ENCODE measurements at places on chromosomes 6 and 20.

DNA sequence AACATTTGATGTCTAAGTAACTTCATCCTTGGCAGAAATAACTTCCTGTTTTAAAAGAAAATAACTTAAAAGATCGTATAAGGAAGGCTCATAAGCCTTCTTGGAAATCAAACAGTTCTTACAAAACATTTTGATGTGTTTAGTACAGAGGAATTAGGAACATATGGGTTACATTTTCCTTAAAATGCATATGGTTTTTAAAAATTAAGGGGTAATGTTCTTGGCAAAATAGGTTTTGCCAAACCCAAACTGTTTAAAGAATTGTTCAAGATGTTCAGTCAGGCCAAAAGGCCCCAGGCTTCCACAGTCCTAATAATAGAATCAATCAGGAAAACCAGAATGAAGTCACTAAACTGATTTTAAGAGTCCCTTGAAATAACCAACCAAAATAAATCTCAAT, 142.7 kb upstream of the SLC35B3 start:
- no peak for DNase-seq

GRCh38 chr20:48615871-48616270, 211.9 kb downstream of the PREX1 start:
- no peak for DNase-seq

- DNase-seq: no peak
Measured at GRCh38 chr6:117399126-117399525, 26.6 kb downstream of the ROS1 start.

DNA sequence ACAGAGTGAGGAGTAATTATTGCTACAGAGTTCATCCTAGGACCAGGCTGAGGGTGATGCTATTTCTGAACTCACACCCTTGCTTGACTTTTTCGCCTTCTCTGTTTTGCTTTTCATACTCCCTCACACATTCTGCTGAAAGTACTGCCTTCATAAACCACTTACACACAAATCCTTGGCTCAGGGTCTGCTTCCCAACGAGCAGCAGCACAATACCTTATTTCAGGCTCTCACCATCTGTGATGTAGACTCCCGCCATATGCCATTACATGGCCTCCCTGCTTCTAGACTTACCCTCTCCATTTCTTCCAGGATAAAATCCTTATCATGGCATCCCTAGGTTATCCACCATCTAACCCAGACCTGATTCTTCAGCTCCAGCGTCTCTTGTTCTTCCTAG, 321.3 kb upstream of the SPTLC3 start:
- no peak for DNase-seq

DNA sequence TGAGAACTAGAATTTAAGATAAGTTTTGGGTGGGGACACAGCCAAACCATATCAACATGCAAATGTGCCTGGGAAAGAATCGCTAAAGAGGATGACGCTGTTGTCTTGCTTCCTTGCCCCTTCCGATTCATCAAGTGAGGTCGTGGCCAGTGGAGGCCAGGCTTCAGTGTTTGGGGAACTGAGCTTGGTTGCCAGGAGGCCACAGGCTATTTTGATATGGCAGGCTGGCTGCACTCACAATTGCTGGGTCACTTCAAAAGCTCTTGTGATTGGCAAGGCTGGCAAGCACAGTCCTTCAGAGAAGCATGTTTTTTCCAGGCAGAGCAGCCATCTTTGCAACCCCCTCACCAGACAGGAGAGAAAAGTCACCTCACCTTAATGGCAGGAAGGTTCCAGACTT, 45.8 kb downstream of the SAMD5 start:
- no peak for DNase-seq

DNA sequence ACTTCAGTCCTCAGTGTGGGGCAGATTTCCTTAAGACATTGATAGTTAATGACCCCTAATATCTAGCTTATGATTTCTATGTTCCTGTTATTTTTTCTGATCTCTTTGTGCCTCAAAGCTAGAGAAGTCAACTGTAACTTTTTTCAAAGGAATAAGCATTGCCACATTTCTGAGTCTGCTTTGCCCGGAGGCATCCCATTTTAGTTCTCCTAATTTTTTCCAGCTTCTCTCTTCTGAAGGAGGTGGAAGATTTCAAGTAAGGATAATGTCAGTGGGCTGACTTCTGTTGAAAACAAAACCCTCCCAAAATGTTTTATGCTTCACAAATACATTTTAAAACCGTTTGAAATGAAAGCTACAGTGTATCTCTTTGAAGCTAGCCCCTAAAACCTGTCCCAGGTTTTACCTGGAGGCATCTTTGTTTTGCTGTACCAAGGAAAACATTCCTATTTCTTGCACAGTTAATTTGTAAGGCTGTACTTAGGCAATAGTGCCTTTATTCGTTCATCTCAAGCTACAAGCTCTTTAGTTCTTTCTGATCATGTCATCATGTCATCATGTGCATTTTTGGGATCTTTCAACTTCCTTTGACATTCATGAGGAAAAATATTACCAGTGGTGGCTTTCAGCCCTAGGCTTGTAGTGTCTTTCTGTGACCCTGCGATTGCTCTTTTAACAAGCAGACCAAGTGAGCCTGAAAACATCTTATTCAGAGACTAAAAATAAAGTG, 45.7 kb downstream of the TSPYL4 start:
- DNase-seq: no peak

DNA sequence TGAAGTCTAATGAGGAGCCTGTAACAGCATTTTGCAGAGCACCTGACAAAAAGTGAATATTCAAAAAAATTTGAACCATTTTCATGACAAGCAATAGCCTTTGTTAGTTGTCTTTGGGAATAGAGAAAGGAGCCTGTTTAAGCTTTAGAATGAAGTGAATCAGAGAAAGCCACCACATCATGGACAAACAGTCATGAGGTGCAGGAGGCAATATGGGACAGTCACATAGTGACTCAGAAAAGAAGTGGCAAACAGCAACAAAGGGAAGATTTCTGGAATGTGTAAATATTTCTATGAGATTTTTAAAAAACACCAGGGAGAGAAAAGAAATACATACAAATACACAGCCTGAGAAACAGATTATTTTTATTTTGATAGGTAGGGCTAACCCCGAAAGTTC, 6.6 kb downstream of the KLHL31 start:
- no peak for DNase-seq

DNA sequence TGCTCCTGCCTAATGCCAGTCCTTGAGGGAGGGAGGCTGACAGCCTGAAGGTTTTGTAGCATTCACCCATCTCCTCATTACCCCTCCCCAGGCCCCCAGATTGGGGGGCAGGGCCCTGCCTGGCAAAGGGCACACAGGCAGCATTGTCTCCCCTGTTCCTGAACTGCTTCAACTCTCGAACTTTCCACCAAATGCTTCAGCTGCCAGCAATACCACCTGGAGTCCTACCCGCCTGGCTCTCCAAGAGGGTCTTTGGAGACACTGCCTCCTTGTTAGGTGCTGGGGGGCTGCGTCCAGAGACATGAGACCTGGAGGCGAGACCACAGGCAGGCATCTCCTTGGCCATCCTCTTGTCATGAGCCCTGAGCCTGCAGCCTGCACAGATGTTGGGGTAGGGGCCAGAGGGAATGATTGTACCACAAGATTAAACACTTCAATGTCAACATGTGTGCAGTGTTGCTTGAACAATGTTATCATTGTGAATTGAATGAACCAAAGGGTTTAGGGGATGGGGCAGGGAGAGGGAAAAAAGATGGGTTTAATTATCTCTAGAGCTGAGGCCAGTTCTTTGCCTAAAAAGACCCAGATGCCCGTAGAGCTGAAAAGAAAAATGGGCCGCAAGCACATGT, 25.0 kb downstream of the BMP7 start:
- no peak for DNase-seq

GRCh38 chr6:73285674-73286283, 22.8 kb upstream of the KHDC1 start:
- peak; percentile 53 for DNase-seq

GRCh38 chr6:90502866-90503407, 83.9 kb downstream of the MAP3K7 start:
- DNase-seq: peak; percentile 20

DNA sequence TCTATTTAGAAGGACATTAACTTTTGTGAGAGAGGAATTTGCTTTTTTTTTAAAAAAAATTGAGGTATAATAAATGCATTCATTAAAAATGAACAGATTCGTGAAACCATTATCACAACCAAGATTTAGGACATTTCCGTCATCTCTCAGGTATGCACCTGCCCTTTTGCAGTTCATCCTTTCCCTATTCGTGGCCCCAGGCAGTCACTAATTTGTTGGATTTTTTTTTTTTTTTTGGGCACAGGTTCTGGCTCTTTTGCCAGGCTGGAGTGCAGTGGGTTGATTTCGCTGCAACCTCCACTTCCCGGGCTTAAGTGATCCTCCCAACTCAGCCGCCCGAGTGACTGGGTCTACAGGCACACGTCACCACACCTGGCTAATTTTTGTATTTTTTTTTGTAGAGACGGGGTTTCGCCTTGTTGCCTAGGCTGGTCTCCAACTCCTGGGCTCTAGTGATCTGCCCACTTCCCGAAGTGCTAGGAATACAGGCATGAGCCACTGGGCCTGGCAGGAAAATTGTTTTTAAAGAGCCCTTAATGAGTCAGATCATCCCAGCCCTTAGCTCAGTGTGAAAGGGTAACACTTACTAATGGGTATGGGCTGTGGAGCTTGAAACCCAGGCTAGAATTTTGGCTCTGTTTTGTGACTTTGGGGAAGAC, 9.2 kb downstream of the PHF3 start:
- no peak for DNase-seq

DNA sequence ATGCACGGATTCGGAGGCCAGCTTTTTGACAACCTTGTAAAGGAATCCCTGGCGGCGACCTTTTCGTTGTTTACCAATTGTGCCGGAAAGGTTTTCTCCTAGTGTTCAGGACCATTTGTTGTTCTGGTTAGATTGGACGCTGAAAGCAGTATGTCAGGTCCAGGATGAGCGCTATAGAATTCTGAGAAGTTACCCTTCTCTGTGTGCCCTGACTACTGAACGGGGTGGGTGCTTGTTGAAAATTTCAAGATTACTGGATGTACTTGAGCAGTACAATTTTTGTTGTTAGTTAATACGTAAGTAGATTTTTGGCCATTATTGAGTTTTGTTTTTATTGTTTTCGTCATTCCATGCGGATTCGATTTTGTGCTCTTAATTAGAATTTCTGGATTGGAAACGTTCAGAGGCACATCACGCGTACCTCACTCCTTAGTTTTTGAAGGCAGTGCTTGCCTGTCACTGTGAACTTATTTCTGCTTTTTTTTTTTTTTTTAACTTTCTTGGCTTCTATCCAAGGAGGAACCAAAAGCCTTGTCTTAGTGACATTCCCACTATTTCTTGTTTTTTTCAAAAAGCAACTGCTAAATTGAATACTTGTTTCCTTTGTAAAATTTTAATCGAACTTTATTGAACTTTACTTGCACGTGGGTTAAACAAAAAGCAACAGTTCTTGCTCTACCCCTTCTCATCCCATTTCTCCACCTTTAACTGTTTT, 898 bp downstream of the XRN2 start:
- DNase-seq: no peak

DNA sequence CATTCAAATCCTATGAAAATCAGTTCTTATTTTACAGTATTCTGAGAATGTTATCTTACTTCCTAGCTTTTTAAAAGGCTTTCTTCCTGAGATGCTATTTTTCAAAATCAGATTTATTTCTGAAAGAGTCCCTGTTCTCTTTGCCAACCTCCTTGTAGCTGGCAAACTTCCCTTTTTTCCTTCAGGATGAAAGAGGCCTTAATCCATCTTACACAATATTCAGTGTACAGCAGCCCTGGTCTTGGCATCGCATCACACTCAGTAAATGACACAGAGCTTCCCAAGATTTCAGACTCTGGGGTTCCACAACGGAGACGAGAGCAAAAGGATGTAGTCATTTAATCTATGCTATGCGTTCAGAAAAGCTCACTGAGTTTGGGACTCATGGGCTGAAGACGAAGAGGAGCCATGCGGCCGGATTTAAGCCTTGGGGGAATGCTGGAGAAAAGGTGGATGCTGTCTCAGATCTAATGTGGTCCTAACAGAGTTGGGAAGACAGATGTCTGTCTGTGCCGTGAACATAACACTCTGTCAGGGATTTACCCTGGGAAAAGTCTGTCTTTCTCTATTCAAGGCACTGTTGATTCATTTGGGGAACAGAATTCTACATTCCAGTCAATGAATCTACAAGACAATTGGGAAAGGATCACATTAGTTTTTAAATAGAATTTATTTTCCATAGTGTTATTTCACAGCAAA, 616.4 kb upstream of the AGPAT4 start:
- no peak for DNase-seq

DNA sequence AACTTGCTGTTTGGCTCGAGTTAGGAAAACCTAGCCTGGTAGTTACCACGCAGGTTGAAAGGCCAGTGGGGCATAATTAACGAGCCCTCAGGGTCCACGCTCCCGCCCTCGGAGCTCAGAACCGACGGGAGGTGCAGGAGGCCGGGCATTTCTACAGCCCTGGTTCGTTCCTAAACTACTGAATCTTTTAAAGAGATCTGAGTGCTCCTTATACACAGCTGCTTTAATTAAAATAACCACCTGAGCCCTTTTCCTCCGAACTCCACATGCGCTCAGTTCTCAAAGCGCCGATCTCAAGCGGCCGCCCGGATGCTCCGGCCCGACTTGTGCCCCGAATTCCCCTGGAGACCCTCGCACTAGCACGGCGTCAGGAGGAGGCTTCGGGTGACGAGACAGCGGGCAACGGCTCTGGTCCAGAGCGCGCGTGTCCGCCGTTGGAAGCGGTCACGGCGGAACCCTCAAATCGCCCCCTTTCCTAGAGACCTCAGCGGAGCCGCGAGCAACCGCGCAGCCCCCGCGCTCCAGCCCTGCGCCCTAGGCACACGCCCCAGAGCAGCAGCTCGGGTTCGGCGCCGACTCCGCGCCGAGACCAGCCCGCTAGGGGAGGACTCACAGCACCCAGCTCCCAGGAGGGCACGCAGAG, 397 bp downstream of the WDR27 start:
- no peak for DNase-seq

GRCh38 chr6:63321821-63322220, 2.0 kb upstream of the LGSN start:
- no peak for DNase-seq

- no peak for DNase-seq
Measured at GRCh38 chr6:169142538-169142844, 111.2 kb downstream of the THBS2 start.

DNA sequence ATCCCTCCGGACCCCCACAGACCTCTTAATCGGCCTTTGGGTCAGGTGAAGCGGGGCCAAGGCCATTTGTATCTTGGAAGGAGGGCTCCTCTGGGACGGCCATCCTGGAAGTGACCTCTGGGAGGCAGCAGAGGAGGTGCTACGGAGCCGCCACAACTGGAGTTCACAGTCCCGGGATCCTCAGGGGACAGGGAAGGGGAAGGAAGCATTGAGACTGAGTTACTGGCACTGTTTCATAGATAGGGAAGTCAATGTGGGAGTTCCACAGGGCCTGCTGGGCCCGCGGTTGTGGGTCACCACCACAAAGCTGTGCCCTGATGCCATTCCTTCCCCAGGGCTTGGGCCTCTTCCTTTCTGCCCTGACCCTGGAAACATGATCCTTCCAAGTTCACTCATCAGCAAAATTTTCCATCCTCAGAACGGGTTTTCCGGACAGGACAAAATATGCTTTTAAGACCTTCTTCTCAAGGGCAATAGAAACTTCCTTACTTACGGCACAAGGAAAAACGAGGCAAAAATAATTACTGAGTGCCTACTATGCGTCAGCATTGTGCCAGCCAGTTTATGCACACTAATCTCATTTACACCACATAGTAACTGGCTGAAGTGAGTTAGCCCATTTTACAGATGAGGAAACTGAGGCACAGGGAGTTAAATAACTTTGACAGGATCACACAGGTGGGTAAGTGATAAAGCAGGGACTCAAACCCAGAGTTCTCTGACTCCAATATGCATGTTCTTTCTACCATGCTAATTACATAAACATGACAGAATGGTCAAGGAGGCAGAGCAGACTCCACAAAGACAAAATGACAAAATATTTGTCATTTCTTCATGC, 143.8 kb downstream of the UNC5CL start:
- DNase-seq: peak; percentile 43

All from brain microvascular endothelial cell (primary cell).